ENCODE measurements at places on chromosomes 16 and 17.

DNA sequence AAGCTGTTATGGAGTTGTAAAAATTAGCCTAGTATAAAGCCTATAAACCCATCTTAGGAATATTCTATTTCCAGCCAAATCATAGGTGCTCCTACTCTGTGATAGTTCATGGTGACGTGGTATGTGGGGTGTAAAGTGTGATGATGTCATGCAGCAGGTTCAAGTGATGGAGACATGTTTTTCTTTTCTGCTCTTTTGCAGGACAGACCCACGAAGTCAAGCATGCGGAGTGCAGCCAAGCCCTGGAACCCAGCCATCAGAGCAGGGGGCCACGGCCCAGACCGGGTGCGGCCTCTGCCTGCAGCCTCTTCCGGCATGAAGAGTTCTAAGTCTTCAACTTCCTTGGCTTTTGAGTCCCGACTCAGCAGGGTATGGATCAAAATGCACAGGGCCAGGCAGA is 87.3 kb downstream of the SPECC1 start:
- no peak for DNase-seq

- no peak for DNase-seq
These were observed 62.3 kb downstream of the SSH2 start for GRCh38 chr17:29867643-29868181.

DNA sequence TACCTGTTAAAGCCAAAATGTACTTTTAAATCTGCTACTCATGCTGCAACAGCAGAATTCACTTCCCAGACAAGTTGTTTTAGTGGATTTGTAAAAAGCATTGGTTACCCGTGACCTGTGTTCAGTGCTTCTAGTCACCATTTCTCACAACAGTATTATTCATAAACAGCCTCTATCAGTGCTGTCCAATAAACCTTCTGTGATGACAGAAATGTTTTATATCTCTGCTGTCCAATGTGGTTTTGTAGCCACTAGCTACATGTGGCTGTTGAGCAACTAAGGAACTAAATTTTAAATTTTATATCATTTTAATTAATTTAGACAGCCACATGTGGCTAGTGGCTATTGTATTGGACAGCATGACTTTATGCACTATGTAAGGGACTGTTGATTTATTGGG is 12.6 kb downstream of the MAP3K3 start:
- DNase-seq, result no peak

DNA sequence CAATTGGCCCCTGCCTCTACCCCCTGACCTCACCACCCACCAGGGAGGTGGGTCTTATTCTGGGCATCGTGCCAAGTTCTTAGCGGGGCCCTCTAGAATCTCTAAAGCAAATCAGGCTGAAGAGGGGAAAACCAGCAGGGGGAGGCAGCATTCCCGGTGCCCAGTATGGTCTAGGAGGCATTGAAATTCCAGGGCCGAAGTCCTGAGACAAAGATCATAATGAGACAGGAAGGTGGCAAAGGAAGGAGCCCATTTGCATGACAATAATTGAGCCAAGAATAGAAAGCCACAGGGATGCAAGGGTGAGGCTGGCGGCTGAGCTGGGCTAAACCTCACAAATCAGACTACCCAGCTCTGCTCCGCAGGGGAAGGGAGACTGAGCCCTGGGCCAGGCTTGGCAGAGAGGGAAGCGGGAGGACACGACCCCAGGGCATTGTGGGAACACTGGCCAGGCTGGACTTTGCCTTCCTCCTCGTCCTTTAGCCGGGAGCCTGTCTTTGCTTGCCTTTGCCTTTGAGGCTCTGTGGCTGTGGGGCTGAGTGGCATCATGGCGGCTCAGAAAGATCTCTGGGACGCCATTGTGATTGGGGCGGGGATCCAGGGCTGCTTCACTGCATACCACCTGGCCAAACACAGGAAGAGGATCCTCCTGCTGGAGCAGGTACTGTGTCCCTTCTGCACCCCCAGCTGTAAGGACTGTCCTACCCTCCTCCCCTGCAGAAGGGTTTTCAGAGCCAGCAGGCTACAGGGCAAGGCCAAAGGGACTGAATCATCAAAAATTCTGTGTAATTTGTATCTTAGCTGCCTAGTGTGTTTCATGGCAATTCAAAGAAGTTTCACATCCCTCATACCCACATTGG is at the start of gene PIPOX:
TSS of gene PIPOX (plus strand) at position 463 of the 860 bp plus-strand sequence. CDS start at position 548, 85 bp downstream.
- DNase-seq, result no peak

GRCh38 chr16:26667307-26667706 is 399.4 kb upstream of the C16orf82 start:
- DNase-seq, result no peak

DNA sequence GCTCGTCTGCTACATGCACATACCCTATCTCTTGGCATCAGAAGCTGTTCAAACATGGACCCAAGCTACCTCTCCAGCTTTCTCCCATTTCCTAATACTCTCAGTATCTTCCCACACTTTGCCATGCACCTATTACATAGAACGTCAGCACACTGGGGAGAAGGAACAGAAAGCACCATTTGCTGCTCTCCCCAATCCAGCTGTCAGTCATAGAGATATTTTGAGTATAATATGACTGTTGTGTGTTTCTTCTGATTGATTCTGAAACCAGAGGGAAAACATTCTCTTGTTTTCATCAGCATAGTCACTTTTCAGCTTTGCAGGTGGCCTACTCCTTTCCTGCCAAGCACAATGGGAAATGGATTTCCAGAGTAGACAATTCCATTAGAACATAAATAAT is 107.1 kb downstream of the ADAMTS18 start:
- no peak for DNase-seq

GRCh38 chr16:28845761-28846079 is 428 bp downstream of the TUFM start:
- no peak for DNase-seq

GRCh38 chr16:74811911-74812310 is 37.3 kb upstream of the FA2H start:
- DNase-seq, result no peak

DNA sequence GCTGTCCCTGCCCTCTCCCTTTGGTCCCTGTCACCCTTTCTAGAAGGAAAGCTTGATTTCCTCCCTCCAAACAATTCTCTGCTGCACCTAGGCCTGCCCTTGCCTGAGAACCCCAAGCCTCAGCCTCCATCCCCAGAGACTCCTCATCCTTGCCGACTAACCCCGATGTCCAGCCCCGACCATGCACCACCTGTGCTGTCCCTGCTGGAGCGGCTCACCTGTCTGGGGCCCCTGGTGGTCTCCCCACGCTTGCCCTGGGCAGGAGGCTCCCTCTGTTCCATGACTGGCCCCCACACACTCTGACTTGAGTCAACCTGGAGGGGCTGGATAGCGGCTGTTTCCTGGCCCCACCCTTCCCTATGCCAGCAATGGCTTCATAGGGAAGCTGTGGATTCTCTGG is 12.0 kb upstream of the SRRM2 start:
- DNase-seq, result no peak

GRCh38 chr16:53913099-53913870 is 209.3 kb downstream of the FTO start:
- DNase-seq, result no peak

DNA sequence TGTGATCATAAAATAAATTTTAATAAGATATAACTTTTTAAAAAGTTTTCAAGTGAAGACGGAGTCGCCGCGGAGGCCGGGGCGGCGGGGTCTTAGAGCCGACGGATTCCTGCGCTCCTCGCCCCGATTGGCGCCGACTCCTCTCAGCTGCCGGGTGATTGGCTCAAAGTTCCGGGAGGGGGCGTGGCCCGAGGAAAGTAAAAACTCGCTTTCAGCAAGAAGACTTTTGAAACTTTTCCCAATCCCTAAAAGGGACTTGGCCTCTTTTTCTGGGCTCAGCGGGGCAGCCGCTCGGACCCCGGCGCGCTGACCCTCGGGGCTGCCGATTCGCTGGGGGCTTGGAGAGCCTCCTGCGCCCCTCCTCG is at the start of gene FOXC2:
TSS of gene FOXC2 (plus strand) at position 229 of the 365 bp plus-strand sequence. CDS start 507 bp downstream, outside the sequence.
- peak; percentile 93 for DNase-seq

DNA sequence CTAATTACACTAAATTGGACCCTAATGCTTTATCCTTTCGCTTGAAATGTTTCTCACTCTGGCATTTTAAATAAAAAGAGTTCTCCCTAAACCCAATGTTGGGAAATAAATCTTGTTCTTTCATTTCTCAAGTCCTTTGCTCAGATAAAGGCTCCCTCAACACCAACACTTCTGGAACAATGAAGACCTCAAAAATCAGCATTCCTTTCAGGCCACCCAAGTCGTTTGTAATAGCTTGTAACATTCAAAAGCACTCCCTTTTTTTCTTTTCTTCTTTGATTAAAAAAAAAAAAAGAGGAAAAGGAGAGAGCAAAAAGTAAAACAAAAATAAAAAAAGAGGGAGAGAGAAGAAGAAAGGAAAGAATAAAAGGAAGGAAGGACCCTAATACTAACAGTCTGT is 23.3 kb upstream of the FOXJ1 start:
- no peak for DNase-seq

- DNase-seq, result peak; percentile 51
These were observed 138.2 kb upstream of the COX10 start for GRCh38 chr17:13931111-13931526.

GRCh38 chr16:4094127-4094773 is 22.0 kb downstream of the ADCY9 start:
- DNase-seq, result no peak

GRCh38 chr16:25256695-25257469 is 763 bp downstream of the ZKSCAN2 start:
- no peak for DNase-seq

DNA sequence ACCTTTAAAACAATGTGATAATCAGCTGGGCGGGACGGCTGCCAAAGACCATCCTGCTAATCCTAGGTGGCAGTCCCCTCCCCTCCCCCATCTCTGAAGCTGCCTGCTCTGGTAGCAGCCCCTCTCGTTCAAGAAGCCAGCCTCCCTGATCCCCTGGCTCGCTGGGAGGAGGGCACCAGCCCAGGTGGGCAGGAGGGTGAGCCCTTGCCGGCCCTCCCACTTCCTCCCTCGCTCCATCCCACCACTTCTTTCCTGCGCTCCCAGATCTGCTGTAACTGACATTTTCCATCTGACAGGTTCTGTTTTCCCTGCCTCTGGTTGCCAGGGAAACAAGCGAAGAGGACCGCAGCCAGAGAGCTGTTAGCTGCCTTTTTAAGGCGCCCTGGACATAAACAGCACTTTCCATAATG is 155.7 kb upstream of the TNRC6C start:
- peak; percentile 94 for DNase-seq

DNA sequence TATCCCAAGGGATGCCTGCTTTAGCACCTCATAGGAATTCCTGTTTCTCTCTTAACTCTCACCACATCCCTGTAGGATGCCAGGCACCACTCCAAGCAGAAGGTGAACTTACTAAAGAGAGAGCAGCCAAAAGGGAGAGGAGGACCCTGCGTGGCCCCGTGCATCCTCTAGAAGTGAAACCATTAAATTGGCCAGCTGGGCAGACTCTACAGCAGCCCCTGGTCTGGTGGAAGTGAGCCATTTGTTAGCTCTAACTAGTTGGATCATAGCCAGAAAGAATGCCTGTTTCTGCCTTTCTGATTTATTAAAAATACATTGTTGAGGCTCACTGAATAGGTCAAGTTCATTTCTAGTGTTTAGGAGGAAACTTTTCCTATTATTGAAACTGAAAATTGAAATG is 22.3 kb downstream of the TMEM11 start:
- DNase-seq, result no peak

- DNase-seq, result peak; percentile 7
These were observed 1.5 kb downstream of the FLCN start for GRCh38 chr17:17235212-17236174.

DNA sequence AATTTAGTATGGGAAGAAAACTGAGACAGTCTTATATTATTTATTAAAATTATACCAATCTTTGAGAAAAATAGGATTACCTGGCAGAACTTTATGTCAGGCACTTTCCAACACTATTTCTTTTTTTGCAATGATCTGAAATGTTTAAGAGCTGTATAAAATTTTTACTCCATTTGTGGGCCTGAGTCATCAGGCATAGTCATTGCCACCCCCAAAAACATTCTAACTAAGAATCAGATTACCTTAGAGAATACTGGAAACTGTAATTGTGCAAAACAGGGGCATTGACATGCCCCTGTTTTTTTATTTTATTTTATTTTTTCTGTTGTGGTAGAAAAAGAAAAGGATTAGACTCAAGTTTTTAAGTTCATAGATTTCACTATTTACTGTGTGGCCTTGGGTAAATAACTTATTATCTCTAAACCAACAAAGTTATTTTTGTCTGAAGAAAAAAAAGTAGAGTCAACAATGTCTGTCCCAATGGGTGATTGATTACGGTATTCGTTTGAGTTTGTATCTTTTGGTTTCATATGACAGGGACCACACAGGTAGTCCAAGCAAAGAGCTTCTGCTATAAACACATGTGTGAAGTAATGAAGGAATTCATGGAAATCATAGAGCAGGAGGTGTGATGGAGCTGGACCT is 24.6 kb downstream of the VAT1L start:
- DNase-seq, result no peak

DNA sequence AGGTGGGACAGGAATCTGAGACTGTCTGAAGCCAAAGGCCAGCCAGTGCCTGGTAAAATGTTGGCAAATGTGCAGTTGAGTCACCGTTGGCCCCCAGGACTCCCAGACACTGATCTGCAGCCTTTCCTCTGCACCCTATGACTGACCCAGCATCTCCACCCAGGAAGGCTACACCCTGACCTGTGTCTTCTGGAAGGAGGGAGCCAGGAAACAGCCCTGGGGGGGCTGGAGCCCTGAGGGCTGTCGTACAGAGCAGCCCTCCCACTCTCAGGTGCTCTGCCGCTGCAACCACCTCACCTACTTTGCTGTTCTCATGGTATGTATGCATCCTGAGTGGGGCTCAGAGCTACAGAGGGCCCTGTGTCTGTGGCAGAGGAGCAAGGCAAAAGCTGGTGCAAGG is 24.0 kb downstream of the ADGRG5 start:
- no peak for DNase-seq

GRCh38 chr17:13490427-13490826 is 111.3 kb downstream of the HS3ST3A1 start:
- DNase-seq, result no peak

DNA sequence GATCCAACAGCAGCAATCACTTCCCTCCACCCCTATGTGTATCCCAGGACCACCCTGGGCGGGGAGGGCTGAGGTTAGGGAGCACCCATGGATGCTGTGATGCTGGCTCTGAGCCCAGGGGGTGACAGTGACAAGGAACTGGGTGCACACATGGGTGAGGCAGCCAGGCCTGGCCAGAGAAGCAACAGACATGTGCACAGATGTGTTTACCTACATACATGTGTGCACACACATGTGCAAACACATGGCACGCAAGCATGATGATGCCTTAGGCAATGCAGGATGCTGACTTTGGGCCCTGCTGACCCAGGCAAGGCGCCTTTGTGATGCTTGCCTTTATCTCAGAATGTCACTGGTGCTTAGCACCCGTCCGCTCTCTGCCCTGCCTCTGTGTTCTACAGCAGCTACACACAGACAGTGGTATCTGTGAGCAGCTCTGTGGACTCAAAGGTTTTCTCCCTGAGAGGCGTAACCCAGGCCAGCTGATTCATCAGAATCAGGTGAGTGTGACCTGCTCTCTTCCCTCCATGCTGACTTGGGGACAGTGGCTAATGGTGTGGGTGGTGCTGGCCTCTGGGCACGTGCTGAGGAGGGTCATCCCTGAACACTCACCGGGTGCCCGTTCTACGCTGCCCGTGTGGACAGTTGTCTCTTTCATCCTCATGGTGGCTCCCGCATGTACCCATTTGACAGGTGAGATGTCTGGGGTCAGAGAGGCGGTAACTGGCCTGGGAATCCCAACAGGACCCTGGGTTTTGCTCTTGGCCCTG is 38.5 kb upstream of the KSR1 start:
- DNase-seq, result no peak
